ENCODE measurements at places on chromosomes 1 and 21.

GRCh38 chr1:12464045-12464461 lies 154.0 kb downstream of the DHRS3 start:
- no peak for DNase-seq

DNA sequence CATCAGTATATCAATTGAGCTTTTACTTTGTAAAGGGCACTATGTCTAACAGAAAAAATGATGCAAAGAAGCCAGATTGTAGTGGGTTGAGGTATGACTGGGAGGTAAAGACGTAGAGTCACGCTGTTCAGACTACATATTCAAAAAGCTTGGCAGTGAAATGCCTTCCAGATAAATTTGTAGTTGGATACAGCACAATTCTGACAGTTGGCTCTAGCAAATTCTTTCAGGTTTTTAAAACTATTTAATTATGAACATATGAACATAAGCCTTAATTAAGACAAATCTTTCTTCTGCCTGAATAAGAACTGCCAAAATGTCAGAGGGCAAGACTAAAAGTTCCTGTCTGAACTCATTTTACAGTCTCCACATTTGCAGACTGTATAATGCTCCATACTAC lies 118.8 kb downstream of the DPYD start:
- DNase-seq = no peak

DNA sequence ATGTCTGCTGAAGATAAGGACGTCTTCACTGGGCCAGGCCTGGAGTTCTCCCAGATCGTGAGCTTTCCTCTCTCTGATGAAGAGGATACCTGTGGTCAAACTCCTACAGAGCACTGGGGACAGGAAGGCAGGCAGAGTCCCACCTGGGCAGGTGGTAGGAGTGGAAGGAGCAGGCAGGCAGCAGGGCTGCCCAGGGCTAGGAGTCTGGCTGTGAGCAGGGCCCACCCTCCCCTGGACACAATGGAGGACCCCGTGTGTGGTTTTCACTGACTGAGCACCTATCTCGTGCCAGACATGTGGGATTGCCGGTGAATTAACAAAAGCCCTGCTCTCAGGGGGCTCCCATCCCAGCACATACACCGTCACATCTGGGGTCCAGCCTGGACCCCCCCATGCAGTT lies 4.9 kb upstream of the SAMD11 start:
- DNase-seq = no peak

- peak; percentile 57 for DNase-seq
These were observed 867 bp downstream of the PTGFRN start for GRCh38 chr1:116910379-116911187.

DNA sequence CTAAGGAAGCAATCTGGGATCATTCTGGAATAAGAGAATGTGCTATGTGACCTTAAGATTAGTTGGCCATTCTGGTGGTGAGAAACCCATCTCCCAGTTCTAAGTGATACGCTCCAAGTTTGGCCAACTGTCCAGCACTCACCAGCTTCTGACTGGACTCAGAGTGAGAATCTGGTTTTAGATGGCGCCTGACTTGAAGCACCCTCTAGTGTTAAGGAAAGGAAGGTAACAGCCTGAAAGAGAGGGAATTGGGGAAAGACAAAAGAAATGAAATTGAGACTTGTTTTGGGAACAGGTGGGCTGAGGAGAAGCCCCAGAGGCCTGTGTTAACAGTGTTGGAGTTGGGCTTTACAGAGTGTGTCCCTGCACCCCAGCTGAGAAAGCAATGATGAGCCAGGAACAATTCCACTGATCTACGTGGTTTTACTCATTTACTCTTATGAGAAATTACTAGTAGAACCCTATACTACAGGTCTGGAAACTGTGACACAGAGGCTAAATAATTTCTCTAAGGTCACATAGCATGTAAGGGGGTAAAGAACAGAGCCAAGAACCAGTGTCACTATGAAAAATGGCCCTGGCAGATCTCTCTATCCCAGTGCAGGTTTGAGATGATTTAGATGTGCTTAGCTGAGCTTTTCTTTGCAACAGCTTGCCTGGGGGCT lies 9.3 kb upstream of the FCAMR start:
- DNase-seq = no peak

DNA sequence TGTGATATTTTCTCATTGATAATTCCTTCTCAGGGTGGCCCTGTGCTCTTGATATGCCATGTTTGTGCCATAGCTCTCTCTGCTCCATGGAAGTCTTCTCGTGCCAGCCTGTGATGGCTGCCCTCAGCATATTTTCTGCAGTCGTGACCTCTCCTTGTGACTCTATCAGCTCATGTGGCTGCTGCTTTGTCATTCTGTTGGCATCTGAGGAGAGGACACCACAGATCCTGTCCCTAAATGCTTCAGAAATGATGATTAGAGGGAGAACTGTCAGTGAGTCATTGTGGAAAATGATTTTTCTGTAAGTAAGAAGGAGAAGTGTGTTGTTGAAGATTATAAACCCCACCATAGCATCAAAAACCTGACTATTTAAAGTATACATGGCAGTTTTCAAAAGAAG lies 286.0 kb downstream of the ADGRL2 start:
- no peak for DNase-seq

- no peak for DNase-seq
These were observed 29.6 kb downstream of the CXADR start for GRCh38 chr21:17542371-17543011.

DNA sequence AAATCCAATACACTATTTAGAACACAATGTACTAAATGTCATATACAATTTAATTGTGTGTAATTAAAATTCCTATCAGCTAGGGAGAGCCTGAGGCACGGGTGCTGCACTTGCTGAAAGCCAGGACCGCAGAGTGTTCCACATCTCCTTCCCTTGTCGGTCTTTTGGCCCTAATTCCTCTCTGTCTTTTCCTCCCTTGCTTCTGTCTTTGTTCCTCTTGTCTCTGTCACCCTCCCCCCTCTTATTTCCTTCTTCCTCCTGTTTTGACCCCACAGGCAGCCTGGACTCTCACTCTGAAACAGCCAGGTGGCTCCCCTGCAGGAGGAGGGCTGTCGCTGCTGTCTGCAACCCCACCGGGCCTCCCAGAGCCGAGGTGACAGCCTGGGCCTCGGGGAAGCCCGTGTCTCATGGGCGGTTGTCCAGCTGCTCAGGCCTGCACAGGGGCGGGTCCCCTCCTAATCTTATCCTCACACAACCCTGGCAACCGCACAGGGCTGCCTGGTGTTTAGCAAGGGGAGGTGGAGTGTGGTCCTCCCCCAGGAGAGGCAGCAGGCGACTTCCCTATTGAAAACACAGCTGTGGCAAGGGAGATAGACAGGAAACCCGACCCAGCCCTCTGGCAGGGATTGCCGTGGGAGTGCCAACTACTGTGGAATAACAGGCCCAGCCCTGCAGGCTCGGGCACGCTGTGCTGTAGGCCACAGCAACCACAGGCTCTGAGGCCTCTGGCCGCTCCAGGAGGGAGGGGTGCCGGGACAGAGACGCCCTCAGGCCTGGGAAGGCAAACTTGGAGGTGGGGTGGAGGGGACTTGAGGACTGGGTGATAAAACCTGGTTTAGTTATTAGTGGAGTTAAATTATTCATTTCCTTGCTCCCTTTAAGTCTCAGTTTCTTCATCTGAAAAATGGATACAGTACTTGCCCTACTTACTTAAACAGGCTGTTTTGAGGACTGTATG lies 68.8 kb upstream of the WDR26 start:
- no peak for DNase-seq

DNA sequence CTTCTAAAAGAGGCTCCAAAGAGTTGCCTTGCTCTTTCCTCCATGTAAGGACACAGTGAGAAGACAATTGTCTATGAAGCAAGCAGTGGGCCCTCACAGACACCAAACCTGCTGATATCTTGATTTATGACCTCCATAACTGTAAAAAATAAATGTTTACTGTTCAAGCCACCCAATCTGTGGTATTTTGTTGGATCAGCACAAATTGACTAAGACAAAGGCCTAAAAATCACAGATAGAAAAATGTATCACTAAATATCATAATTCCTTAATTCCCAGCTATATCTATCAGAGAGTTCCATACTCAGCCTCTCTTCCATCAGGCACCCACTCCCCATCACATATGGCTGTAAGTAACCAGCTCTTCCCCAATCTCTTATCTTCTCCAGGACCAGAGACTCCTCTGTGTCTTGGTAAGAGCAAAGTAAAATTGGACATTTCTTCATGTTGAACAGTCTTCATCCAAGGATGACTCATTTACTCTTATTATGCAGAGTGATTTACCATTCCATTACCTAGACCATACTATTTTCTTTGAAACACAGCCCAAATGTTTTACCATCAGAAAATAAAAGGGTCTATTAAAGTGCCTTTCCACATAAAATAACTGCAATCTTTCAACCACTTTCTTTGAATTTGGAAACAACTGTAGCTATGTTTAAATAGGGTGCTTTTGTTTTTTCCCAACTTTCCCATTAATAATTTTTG lies 503.6 kb downstream of the MRPL39 start:
- DNase-seq = no peak

DNA sequence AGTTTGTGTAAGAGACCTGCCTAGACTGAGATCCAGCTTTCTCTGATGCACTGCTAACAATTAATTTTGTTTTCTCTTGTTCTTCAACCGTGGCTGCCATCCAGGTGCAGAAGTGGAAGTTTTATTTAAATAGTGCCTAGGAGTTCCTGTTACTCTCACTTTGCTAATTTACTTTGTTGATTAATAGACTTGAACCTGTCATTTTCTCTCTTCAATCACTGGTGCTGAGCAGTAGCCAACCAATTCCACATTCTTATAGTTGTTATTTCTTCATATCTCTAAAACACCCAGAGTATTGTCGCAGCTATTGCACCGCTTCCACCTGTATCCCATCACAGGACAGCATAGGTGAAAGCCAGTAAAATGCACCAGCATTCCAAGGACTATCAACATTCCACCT lies 157.2 kb downstream of the PDE4B start:
- no peak for DNase-seq

GRCh38 chr21:14046401-14046800 lies 164.4 kb downstream of the LIPI start:
- no peak for DNase-seq

DNA sequence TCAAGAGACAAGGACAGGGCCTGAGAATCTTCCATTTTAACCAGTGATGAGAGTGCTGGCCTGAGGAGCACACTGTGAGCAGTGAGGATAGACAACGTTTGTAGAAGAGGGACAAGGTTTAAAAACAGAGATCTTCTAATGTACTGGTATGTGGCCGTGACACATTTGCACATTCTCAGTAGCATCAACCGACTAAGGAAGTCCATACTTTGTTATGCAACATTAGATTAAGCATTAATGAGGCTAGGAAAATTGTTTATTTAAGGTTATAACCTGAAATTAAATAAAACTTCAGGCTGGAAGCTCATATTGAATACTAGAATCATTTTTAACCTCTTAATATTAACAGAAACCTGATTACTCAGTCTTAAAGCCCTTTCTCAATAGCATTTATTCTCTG lies 99.0 kb downstream of the SLC45A1 start:
- DNase-seq = no peak

- DNase-seq = no peak
These were observed 114.5 kb upstream of the KCNK2 start for GRCh38 chr1:214967865-214968575.

- DNase-seq = no peak
These were observed 275.4 kb upstream of the USP24 start for GRCh38 chr1:55490547-55490946.

DNA sequence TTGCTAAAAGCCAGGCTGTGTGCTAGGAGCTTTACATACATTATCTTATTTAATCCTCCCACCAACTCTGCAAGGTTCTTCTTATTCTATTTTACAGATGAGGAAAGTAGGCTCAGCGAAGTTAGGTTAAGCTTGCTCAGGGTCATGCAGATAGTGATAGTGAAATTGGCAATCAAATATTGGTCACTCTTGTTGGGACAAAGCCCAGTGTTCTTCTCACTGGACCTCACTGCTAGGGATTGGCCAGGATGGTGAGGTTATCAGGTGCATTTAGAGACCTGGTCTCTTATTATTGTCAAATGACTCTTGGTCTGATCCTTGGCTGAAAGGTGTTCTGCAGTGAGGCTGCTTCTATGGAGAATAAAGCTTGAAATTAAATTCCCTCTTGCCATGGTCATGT lies 145.1 kb downstream of the CNIH3 start:
- DNase-seq = no peak

DNA sequence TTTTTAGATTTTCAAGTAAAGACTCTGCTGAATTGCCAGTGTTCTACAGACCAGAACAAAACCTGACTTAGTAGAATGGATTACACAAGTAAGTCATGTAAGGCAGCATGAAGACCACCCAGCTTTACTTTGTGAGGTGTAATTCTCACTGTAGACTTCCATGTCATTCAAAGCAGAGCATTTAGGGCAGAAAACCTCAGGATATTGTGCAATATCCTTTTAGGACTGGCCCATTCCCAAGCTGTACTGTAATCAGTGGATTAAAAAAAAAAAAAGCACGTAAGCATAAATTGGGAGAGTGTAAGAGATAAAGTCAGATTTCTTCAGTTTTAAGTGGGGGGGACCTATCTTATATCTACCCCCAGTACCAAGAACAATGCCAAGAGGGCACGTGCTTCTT lies 380.5 kb upstream of the PRMT6 start:
- no peak for DNase-seq

DNA sequence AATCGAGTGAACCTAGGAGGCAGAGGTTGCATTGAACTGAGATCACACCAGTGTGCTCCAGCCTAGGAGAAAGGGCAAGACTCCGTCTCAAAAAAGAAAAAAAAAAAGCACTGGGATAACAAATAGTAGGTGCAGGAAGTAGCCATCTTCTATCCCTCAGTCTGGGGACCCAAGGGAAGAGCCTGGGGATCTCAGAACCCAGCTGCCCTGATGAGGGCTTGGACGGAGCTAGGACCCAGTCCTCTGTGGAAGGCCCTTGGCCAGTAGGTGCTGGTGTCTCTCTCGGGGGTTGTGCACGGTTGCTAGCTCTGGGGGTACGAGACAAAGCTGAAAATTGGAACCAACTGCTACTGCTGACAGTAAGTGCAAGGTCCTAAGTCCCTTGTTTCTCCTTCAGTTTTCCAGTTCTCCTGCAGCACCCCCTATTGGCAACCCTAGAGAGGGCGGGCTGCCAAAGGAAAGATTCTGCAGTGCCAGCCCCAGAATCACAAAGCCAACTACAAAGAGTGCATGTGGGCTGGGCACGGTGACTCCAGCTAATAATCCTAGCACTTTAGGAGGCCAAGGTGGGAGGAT lies 57.6 kb upstream of the KIF1B start:
- DNase-seq = peak; percentile 51

DNA sequence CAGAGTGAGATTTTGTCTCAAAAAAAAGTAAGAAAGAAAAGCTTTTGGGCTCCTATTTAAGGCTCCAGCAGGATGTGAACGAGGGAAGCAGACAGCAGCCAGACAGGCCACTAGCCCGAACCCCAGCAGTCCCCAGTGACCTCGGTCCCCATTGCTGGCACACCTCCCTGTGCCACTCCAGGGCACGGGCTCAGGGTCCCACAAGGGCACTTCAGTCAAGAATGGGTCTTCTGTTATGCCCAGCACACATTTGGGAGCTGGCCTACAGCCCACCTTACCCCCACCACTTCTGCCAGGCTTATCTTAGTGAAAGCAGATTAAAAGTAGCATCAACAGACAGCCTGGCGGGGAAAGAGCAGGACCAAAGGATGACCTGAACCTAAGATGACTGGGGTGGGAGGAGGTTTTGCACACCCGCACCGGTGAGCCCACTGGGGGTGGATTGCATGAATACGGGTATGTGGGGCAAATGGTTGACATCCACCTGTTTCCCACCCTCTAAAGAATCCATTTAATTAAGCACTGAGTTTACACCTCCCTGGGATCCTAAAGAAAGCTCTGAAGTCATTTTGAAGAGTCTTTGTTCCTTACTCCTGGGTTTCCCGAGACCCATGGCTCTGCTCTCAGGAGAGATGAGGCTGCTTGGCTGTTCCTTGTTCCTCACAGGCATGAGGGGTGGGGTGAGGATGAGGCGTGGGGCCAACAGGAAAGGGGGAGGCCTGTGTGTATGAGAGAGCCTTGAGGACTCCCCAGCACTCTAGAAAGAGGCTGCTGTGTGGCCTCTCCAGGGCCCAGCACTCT lies 4.7 kb downstream of the CHI3L1 start:
- no peak for DNase-seq

Measured in stimulated activated CD4-positive, alpha-beta T cell treated with anti-CD3 and anti-CD28 coated beads, Interleukin-2, amount 100 ng/mL, for 24 hours (primary cell).